ENCODE measurements at places on chromosomes 4 and X.

DNA sequence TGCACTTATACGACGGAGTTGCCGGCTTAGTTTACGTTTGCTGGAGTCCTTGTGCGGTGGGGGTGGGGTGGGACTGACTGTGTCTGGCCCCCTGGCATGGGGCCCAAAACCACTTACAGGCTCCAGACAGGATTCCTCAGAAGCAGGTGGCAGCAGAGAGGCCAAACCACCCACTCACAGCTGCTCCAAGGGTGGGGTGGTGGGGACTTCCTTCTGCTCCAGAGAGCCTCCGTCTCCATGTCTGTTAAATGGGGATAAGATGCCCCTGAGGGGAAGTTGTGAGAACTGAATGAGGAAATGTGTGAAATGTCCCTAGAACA is 36.7 kb downstream of the PSAPL1 start:
- no peak for DNase-seq

DNA sequence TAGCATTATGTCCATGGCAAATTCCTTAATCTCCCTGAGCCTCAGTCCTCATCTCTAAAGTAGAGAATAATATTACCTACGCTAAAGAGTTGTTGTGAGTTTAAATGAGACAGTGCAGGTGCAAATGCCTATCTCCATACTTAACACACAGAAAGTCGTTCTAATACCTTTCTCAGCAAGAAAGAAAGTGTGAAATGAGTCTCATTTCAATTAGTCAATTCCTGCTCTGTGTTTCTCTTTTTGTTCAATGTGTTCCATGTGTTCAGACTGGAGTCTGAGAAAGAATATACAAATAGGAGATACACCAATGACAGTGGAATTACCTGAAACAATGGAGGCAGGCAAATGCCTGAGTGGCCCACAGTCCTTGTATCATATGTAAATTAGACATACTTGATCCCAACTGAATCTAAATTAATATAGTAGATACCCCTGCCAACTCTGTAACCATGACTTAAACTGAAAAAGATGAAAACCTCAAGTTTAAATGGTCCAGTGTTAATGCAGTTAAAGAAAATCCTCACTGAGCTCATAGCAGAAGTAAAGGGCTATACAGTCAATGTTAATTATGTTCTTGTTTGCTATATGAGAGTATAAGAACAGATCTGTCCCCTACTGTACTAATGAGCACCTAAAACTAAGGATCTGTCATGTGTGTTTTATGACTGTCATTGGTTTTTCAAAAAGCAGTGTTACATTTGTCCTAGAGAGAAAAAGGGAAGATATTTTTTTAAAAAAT is 68.2 kb downstream of the GPC3 start:
- DNase-seq = no peak

DNA sequence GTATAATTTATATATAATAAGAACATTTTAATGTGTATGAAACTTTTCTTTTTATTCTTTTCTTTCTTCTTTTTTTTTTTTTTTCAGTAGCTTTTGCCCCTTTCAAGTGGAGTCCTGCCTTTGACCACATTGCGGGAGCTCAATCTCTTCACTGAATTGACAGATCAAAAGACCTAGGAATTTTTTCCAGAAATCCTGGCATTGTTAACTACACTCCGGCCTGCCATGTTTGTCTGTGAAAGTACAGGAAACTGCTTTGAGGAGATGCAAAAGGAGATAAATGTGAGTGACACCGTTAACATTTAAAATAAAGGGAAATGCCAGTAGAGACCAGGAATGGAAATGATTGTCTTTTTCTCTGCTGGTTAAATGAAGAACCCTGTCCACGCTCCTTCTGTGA is 159.3 kb upstream of the VCX3A start:
- DNase-seq = no peak

DNA sequence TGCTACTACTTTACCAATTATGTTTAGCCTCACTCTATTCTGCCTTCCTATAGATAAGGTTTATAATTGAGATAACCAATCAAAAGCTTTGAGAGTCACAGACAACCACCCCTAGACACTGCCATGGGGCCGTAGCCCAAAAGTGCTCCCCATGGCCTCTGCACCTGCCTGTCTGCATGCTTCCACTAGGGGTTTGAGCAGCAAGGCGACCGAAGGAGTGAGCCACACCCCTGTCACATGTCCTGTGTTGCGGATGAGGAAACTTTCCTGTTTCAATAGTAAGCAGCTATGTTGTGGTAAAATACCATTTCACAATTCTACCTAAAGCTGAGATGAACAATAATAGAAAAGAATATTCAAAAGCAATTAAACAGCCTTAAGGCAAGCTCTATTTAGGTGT is 856.0 kb upstream of the FRG1 start:
- DNase-seq = no peak

DNA sequence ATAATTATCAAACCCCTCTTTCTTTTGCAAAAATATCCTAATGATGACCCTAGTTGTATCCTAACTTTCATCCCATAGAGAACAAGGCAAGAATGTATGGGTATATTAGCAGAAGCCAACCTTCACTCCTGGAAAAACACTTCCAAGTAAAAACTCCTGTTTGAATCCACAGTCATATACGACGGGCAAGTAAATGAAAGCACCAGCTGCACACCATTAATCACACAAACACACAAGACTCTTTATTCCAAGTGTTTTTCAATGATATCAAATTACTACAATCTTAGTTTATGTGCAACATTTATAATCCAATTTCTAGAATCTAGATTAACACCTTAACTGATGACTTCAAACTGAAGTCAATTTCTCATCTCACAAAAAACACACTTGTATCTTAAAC is 22.9 kb downstream of the ACSL4 start:
- no peak for DNase-seq

- no peak for DNase-seq
Measured at GRCh38 chr4:88286897-88287296, 2.5 kb upstream of the PPM1K start.

GRCh38 chrX:108347800-108348199 is 90.4 kb downstream of the COL4A6 start:
- DNase-seq = no peak

DNA sequence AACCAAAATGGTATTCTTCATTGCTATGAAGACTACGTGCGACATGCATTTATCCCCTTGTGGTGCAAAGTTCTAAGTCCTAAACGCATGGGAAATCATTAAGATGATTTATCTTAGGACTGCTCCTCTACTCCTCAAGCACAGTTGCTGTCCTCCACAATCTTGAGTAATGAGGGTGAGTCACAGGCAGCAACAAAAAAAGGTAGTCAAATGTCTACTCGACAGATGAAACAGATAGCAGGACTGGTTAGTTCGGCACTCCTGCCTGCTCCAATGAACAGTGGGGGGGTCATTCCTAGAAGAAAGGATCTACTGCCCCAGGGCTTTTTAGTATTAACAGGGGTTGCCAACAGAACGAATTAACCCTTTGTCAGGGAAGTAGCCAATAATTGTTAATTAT is 233.7 kb upstream of the FGF13 start:
- no peak for DNase-seq

DNA sequence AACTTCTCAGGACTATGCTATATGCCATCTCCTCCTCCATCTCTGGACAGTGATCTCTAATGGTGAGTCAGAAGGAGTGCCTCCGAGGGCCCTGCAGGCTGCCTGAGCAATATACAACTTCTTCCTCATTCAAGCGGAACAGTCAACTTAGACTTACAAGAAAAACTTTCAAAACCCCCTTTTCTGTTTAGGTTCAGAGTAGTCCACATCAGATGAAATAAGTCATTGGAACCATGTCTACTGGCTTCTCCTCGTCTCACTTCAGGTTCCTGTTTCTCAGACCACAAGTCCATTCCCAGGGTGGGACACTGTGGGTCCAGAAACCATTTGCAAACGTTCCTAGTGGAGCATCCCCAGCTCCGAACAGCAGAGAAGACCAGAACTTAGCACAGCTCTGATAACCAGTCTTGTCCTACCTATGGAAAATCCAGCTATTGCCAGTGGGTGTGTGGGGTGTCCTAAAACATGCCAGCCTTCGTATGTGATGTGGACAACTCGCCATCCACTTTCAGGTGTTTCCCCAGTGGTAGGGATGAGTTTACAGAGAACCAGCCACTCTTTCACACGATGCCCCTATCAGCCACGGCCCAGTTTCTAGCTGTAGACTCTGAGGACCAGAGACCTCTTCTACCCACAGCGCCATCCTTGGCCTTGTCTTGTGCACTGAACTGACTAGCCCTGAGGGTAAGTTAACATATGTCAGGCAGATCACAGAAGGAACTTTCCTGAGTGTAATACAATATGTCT is 32.7 kb upstream of the NKRF start:
- no peak for DNase-seq

DNA sequence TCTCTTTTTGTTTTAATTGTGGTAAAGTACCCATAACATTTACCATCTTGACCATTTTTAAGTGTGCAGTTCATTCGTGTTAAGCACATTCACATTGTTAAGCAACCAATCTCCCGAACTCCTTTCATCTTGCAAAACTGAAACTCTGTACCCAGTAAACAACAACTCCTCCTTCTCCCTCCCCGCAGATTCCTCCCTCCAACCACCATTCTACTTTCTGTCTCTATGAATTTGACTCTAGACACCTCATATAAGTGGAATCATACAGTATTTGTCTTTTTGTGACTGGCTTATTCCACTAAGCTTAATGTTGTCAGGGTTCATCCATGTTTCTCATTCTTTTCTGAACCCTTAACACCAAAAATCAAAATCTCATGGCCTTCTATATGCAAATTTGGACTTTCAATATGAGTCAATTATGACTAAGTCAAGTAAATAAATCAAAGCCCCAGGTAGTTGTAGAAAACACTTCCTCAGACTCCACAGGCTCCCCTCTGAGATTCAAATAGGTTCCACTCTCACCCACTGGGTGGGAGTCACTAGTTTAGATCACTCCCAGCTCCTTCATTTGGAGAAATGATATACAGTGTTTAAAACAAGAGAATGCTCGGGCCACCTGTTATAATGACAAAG is 9.8 kb upstream of the RTL5 start:
- no peak for DNase-seq

- DNase-seq = no peak
Measured at GRCh38 chr4:165922747-165923146, 49.7 kb downstream of the TLL1 start.

DNA sequence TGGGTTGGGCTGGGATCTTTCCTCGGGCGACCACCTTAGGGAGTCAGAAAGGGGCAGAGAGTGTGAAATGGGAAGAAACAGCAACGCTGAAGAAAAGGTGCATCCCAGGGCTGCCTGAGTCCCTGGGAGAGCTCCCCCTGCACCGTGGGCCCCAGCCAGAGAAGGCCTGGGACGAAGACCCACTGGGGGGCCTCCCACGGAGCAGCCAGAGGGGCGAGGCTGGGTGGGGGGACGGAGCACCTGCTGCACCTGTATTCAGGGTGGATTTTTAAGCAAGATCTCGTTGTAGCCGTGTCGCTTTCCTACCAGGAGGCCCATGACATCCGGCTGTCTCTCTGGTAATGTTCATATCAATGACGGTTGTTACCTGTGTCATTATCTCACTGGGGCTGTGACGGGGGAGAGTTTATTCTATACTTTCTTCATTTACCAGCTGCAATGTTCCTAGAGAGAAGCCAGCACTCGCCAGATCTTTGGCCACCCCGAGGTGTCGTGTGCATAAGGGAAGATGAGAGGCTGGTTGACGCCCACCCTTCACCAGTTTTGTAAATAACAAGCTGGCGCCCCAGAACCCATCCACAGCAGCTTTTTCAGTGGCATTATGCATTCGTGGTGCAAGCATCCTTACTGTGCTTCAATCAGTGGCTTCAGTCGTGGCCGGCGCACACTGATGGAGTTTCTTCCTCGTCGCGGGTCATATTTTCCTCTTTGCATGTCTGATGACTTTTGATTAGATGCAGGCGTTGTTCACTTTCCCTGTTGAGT is 5.6 kb upstream of the PCGF3 start:
- DNase-seq = no peak

DNA sequence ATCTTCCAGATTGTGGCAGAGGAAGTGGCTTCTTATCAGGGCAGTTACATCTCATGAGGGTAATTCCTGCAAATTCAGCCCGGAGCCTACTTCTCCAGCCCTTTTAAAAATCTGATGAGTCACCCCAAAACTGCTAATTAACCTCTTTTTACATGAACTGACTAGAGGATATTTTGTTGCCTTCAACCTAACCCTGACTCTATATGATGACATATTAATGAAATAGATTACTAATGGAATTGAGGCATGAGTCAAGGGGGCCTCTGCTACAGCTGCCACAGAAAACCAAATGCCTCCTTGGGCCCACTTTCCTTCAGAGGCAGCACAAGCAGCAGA is 72.5 kb downstream of the QRFPR start:
- no peak for DNase-seq

DNA sequence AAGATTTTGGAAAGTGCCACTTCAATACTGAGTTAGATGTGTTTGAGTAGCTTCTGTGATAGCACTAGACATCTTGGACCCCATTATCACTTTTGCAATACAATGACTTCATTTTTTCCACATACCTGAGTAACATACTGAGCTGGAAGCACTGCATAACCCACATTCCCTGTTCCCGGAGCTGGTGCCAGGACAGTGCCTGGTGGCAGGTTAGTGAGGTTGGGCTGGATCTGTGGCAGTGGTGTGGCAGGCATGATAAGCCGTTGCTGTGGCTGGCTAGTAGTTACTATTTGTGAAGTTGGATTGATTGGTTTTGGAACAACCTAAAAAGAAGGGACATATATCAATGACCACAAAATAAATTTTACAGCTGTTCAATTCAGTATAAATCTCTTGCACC is 38.9 kb downstream of the THAP9 start:
- no peak for DNase-seq

GRCh38 chrX:132563976-132564375 is 75.1 kb upstream of the MBNL3 start:
- DNase-seq = no peak

DNA sequence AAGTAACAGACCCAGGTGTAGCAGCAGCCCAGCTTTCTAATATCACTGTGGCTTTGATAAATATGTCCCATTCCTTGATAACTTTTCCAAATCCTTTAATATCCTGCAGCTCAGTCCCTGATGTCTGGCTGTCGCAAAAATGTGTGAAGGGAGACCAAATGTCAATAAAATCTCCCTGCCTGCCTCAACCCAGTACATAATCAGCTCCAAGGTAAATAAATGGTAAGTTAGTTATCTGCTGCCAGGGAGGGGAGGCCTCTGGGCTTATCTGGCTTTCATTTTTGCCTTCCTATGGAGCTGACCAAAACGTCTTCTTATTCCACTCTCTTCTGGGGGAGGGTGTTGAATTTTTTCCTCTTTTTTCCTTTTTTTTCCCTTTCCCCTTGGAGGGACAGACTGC is 630.6 kb downstream of the MID1IP1 start:
- DNase-seq = no peak

DNA sequence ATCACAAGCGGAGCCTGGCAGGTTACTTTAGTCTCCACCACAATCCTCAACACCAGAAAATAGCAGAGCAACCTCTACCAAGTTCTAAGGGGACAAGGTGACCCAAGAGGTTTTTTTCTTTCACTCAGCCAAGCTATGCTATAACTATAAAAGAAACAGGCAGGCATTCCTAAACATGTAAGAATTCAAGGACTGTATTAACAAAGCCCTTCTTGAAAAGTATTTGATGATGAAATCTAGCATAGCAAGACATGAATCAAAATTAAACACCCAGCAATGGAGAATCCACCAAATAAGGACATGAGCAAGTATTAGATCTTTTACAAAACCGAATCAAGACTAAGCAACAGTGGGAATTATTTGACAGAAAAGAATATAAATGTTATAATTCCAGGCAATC is 25.7 kb upstream of the C1QTNF7 start:
- no peak for DNase-seq

- no peak for DNase-seq
Measured at GRCh38 chr4:102616636-102617035, 115.5 kb downstream of the NFKB1 start.

Data from stimulated activated CD4-positive, alpha-beta T cell treated with anti-CD3 and anti-CD28 coated beads, TNF-alpha, amount 100 ng/mL, for 24 hours (primary cell).